ENCODE measurements at places on chromosomes 3 and 15.

DNA sequence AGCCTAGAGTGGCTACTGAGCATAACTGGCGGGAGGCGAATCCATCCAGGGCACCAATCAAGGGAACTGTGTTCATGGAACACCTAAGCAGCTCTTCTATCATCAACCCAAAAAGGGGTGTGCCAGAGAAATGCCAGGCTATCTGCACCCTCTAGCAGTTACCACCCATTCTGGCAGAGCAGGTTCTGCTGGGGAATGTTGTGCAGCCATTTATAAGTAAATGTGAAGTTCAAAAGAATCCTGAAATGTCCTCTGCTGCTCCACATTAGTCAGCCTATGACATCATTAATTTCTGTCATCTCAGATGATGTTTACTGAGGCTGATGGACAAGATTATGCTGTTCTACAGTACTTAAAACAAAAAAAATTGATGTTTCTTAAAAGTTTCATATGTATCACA, 7.7 kb downstream of the SKIC8 start:
- DNase-seq: no peak

DNA sequence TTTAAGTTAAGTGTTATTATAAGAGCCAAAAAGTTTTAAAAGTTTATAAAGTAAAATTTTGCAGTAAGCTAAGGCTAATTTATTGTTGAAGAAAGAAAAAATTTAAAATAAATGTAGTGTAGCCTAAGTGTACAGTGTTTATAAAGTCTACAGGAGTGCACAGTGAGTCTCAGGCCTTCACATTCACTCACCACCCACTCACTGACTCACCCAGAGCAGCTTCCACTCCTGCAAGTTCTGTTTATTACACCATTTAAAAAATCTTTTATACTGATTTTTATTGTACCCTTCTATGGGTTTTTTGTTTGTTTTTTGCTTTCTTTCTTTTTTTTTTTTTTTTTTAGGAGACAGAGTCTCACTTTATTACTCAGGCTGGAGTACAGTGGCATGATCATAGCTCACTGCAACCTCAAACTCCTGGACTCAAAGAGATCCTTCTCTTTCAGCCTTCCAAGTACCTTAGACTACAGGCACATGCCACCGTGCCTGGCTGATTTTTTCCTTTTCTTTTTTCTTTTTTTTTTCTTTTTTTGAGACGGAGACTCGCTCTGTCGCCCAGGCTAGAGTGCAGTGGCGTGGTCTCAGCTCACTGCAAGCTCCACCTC, 25.9 kb downstream of the CSTA start:
- DNase-seq: no peak

DNA sequence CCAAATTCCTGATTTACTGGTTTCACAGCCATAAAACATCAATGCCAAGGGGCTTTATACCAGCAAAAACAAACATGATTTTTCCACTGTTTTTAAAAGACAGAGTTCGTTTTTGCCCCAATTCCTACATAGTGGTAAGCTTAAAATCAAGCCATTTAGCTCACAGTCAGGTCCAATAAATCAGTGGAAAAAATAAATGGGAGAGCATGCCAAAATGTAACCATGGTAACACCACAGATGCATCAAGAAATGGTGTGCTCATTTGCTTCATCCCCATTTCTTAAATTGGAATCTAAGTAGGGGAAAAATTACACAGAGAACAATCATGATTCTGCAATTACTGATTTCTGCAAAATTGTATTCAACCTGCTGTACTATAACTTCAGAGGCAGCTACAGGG, 418.8 kb downstream of the MAGI1 start:
- no peak for DNase-seq

DNA sequence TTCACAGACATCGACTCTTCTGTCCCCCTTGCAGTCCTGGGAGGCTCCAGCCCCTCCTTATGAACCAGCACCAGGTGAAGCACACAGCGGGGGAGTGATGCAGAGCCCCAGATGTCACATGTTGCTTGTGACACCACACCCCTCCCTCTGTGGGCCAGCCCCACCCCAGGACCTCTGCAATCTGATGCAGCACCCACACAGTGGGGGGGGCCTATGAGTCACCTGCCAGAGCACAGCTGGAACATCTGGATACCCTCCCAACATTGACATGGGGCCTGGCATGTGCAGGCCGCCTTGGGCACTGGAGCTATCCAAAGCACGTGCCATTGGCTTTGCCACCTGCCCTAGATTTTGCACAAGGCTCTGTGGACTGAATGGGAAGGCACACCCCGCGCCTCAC, 70.5 kb downstream of the FEM1B start:
- no peak for DNase-seq

- no peak for DNase-seq
Observed at GRCh38 chr3:122572940-122573412, 4.5 kb upstream of the PARP15 start.

DNA sequence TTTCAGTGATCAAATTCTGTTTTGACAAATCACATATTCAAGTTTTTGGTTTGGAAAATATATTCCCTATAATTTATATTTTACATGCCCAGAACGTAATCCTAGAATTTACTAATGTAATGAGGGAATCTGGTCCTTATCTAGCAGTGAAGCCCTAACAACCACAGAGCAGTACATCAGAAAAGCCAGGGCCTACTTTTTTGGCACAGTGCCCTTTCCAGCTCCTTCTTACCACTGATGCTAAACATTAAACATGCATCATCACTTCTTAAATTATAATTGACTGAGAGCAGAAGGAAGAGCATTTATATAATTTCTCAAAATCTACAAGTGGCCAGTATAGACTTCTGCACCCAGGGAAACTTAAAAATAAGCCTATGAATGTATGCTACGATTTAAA, 66.7 kb downstream of the FBXL22 start:
- no peak for DNase-seq

- DNase-seq: no peak
Observed at GRCh38 chr3:120640231-120640630, 41.8 kb downstream of the HGD start.

- DNase-seq: no peak
Observed at GRCh38 chr3:13518516-13518953, 30.4 kb upstream of the FBLN2 start.

DNA sequence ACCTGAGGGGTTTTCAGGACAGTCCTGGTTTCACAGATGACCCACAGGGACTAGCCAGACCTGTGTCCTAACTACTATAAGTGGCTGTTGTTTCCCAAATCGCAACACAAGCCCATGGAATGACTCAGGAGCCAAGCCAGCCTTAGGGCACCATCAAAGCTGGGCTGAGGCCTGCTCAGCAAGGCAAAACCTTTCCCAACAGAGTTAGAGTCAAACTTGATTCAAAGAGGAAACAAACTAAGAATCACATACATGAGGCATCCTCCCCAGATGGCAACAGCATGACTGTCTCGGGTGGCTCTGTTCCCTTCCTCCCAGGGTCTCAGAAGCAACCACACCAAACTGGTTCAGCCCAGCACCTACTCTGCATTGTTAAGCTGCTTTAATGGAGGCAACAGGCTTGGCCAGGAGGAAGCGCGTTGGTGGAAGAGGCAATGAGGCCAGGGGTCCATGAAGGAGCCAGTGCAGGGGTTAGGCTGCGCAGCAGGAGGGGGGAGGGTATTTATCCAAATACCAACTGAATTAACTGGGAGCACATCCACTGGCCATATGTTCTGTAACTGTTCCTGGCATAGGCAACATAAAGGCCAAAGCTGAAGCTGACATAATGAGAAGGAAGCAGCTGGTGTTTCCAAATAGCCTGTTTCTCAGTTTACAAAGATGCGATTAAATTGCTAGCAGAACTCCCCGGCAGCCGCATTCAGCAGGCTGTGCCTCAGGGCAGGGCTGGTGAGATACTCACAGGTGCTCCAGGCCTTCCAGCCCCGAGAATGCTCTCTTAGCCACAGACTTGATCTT, 102.4 kb downstream of the LRIG1 start:
- no peak for DNase-seq

DNA sequence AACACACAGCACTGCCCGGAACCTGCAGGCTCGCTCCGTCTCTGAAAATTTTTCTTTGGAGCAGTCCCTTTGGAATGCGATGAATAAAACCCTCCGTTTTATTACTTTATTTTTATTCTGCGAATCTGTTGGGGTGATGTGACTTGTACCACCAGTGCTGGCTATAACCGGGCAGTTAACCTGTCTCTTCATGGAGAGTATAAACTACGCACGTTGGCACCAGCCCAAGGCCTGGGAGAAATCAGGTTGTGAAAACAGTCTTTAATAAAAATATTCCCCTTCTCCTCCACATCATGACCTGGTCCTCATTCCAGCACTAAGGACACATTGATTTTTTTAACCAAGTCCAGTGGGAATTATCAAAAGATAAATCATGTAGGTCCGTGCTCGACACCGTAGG, 116.8 kb downstream of the WNT5A start:
- DNase-seq: no peak

- DNase-seq: no peak
Observed at GRCh38 chr3:128177865-128178264, 24.6 kb downstream of the EEFSEC start.

- no peak for DNase-seq
Observed at GRCh38 chr15:27937851-27938250, 161.3 kb downstream of the OCA2 start.

DNA sequence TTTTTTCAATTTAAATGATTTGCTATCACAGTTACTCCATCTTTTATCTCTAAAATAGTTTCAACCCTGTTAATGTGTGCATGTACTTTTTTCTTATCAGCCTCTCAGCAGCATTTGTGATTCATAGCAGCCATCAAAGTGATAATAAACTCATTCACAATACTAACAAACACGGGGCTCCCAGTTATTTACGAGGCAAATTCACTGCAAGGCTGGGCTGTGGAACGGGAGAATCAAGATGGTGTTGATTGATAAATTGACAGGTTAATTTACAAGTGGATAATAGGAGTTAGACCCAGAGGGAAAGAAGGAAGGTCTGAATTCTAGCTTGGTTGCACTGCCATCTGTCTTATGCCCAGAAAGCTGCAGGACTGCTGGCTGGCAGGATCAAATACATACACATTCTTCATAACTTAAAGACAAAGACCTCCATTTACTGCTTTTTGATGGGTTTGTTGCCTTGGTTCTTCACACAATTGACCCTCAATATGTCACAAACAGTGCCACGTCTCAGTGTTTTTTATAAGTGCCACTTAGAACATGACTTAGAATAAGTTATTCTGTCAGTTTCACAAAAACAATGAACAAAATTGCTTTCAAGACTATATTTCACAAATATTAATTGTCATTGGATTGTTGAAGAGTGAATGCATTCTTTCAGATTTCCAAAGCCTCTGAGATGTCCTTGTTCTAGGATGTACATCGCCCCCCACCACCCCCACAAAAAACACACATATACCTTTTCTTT, 562.8 kb downstream of the NR2F2 start:
- no peak for DNase-seq

- no peak for DNase-seq
Observed at GRCh38 chr3:115475178-115476041, 147.9 kb upstream of the GAP43 start.

DNA sequence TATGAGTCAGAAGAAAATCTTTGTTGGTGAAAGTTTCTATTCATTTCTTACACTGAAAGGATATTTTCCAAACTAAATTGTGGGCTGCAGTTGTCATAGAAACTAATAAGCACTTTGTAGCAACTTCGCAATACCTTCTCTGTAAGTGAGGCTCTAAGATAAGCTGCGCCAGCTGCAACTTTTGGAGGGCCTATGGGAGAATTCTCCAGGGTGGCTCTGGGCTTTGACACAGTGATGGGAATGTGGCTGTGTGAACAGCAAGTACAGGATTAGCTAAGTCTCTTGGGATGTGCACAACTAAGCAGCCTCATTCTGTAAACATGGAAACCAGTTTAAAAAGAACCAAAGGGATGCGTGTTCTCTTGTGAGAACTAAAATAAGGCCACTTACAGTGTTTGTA, 124.6 kb upstream of the SGO1 start:
- DNase-seq: no peak

DNA sequence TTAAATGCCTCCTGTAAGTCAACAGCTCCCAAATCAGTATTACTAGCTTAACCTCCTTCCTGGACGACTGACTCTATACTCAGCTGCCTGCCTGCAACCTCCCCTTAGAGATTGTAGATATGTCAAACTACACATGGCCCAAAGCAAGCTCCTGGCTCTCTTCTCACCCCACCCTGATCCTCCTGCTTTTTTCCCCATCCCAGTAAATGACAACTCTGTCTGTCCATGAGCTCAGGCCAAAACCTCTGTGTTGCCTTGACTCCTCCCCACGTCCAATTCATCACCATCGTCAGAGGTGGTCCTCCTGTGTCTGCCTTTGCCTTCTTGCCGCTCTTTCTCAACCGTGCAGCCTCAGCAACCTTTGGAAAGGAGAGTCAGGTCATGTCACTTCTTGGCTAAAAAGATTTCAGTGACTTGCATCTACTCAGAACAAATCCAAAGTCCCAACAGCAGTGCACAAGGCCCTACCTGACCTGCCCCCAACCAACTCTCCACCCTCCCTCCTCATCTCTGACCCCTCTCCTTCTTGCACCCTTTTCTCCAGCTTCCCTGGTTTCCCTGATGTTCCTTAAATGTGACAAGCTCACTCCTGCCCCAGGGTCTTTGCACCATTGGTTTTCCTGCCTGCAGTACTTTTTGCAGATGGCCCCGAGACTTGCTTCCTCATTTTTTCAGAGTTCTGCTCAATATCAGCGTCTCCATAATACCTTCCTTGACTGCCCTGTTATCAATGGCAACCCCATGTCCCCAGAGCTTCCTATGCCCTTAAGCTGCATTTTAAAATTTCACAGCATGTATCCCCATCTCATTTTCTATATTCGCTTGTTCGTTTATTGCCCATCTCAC, 52.8 kb downstream of the LSM3 start:
- DNase-seq: no peak

- no peak for DNase-seq
Observed at GRCh38 chr3:42752961-42753360, 20.1 kb downstream of the CCDC13 start.

- DNase-seq: peak; percentile 13
Observed at GRCh38 chr15:28191832-28192231, 92.7 kb upstream of the OCA2 start.

- no peak for DNase-seq
Observed at GRCh38 chr15:38598749-38599148, 34.1 kb upstream of the RASGRP1 start.

GRCh38 chr3:186705882-186706780, 11.0 kb upstream of the KNG1 start:
- DNase-seq: no peak

DNA sequence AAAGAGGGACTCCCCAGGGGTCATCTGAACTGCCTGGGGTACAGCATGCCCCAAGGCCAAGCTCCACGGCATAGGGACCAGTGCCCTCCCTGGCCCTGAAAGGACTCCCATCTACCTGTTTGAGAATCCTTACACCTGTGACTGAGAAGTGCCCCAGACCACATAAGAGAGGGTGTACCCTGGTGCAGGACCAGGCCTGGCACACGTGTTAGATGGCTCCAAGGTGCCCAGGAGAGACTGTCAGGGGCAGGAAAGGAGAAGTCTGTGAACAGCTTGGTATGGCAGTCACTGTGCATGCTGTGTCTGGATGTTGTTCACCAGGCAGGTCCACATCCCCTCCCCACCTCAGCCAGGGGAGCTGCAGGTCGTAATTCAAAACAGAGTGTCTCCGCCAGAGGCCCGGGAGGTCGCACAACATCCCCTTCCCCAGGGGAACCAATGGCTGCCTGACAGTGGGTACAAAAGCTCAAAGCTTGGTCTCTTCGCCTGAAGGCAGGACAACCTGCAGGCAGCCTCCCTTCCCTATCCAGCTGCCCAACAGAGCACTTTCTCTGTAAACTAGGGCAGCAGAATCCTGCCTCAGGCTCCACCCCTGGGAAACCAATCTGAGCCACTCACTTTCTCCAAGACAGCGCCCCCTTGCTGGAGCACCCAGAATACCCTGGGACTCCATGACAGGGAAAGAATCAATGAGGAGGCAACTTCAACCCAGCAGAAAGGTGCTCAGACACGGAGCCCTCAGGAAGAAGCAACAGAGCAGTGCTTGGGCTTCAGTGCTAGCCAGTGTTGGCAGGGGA, 3.9 kb downstream of the NUP210 start:
- no peak for DNase-seq
